ENCODE measurements at places on chromosomes 16 and 17. TPM values are rescaled to one million over a fixed set of nuclear protein-coding genes. Genes with fewer than 3 reads are reported as not detected.

Gene KRTAP9-8
- not detected for total RNA-seq

Gene PSMC3IP
- 37.0 TPM for total RNA-seq

Gene EPN3
- not detected for total RNA-seq

Gene RSPRY1
- 33.3 TPM for total RNA-seq

Gene SULT1A2
- total RNA-seq: 0.23 TPM

Gene CHST5
- total RNA-seq: 0.27 TPM

Gene PRSS36
- total RNA-seq: 0.31 TPM

Gene CDH11
- total RNA-seq: not detected

Gene HBA1
- total RNA-seq: not detected

Gene G6PC1
- not detected for total RNA-seq

Gene EVI2A
- total RNA-seq: 38.5 TPM

Gene NAGLU
- 15.0 TPM for total RNA-seq

Gene C16orf86
- 2.0 TPM for total RNA-seq

Gene VTN
- total RNA-seq: 0.38 TPM

Gene CDYL2
- 31.6 TPM for total RNA-seq

Gene HOXB4
- 3.8 TPM for total RNA-seq

Gene CLEC19A
- not detected for total RNA-seq

Gene TUFM
- total RNA-seq: 364 TPM

Gene CDRT15L2
- not detected for total RNA-seq

Gene ENPP7
- not detected for total RNA-seq

Gene CNTNAP1
- total RNA-seq: 3.8 TPM

Gene COPZ2
- 5.5 TPM for total RNA-seq

Gene CCL17
- total RNA-seq: 5.3 TPM

Gene ABCC12
- total RNA-seq: not detected

Gene TNFRSF17
- not detected for total RNA-seq

Measured in activated CD8-positive, alpha-beta memory T cell treated with anti-CD3 and anti-CD28 coated beads for 36 hours (primary cell).